ENCODE measurements at places on chromosomes 4 and X. TPM values are rescaled to one million over a fixed set of nuclear protein-coding genes. Genes with fewer than 3 reads are reported as not detected.

Gene ADH1A
- total RNA-seq, result not detected

Gene NEIL3
- 1.3 TPM for total RNA-seq

Gene SSX4B
- total RNA-seq, result not detected

Gene PPEF2
- not detected for total RNA-seq

Gene LDB2
- total RNA-seq, result 44.7 TPM

Gene GABRE
- total RNA-seq, result 58.4 TPM

Gene SSX1
- total RNA-seq, result 0.18 TPM

Gene SSX3
- not detected for total RNA-seq

Gene GPC4
- 0.83 TPM for total RNA-seq

Gene RAB40A
- total RNA-seq, result 0.09 TPM

Gene ARR3
- not detected for total RNA-seq

Gene NKX3-2
- not detected for total RNA-seq

Gene MAGEE1
- total RNA-seq, result 1.1 TPM

Gene LGI2
- not detected for total RNA-seq

Gene DDX53
- total RNA-seq, result not detected

Gene CXorf65
- total RNA-seq, result not detected

Gene CCNG2
- total RNA-seq, result 25.4 TPM

Gene STAP1
- not detected for total RNA-seq

Gene ATP1B4
- not detected for total RNA-seq

Gene MGAT4D
- not detected for total RNA-seq

Gene VAMP7
- 32.5 TPM for total RNA-seq

Gene SPANXN5
- not detected for total RNA-seq

Gene HTN1
- not detected for total RNA-seq

Gene CC2D2A
- total RNA-seq, result 23.2 TPM

Gene CYLC1
- total RNA-seq, result not detected

Data from smooth muscle cell of bladder (primary cell).